ENCODE measurements at places on chromosomes 4 and X.

GRCh38 chr4:183244506-183244905 is 75.6 kb downstream of the CLDN22 start:
- DNase-seq: no peak

DNA sequence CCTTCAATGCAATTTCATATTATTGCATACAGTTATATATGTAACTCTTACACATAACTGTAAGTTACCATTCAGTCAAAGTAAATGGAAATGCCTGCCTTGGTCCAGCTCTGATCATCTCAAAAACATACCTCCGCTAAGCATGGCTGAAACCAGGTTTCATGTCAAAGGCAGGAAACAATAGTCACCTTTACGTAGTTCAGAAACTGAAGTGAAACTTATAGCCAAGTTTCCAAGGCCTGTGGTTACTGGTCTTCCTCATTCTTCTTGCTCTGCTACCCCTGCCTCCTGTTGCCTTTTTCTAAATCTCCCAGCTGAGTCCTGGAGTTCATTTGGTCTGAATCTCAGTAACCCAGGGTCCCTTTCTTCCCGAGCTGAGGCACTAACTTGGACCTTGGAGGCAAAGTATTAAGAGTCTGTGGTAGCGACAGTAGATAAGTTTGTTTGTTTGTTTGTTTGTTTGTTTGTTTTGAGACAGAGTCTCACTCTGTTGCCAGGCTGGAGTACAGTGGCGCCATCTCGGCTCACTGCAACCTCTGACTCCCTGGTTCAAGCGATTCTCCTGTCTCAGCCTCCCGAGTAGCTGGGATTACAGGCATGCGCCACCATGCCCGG is 30.8 kb downstream of the DAPP1 start:
- DNase-seq: no peak

GRCh38 chr4:8414377-8414776 is 26.1 kb downstream of the ACOX3 start:
- DNase-seq: no peak

DNA sequence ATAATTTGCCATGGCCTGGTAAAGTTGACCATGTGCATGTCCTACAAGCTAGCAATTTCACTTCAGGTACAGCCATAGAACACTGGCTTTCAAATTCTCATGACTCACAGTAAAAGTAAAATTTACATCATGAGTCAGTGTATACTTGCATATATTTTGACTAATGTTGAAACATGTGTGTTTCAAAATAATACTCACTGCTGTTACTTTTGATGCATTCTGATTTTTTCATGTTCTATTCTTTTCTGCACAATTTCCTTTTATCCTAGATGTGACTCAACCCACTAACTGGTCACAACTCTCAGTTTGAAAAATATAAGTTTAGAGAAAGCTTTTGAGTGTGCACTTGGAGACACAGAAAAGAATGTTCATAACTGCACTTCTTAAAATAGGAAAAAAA is 365.7 kb downstream of the FGF13 start:
- no peak for DNase-seq

DNA sequence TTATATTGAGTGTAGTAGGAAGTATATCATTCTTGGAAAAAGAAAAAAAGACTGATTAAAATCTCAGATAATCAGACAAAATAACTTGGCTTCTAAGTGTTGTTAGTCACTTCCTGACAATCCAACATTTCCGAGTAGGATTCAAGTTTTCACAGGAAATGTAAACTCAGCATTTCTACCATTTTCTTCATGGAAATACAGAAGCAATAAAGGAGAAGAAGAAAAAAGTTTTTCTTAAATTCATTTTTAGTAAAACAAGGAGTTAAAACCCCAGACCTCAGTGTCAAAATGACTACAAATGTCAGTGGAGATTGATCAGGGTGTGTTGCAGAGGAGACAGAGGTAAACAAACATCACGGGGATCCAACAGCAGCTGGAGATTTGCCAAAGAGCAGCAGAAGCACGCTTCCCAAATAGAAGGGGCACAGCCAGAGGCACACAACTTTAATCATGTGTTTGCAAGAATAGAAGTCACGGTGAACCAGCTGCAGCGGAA is 129.3 kb upstream of the FAM9B start:
- DNase-seq: no peak

DNA sequence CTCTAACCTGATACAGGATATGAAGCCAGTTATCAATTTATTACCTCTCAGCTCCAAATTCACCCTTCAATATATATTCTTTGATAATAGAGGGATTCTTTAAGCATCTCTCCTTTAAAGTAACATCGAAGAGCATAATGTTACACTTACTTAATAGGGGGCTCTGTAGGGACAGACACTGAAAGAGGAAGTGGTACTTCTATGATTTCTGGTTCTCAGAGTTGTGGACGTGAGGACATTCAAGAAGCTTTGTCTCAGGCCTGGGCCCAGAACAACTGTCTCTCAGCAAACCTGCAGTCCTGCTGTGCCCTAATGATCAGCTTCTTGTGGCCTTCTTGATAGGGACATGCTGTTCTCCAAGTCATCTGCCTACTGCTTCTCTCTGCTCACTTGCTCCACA is 4.2 kb upstream of the ZXDB start:
- no peak for DNase-seq

GRCh38 chr4:108247387-108248049 is 78.8 kb upstream of the LEF1 start:
- DNase-seq: no peak

- DNase-seq: no peak
Observed at GRCh38 chr4:184662236-184662635, 12.7 kb downstream of the PRIMPOL start.

GRCh38 chrX:23822397-23822796 is 39.4 kb downstream of the SAT1 start:
- DNase-seq: no peak

All from glutamatergic neuron (in vitro differentiated cells).